Muscle of back (tissue), 13 donors: ENCODE measurements at places on chromosomes 12 and 14. TPM values are rescaled to one million over a fixed set of nuclear protein-coding genes. Genes with fewer than 3 reads are reported as not detected.

- DNase-seq, result no peak
Measured at GRCh38 chr12:117816-118345, 51.3 kb downstream of the IQSEC3 start.

DNA sequence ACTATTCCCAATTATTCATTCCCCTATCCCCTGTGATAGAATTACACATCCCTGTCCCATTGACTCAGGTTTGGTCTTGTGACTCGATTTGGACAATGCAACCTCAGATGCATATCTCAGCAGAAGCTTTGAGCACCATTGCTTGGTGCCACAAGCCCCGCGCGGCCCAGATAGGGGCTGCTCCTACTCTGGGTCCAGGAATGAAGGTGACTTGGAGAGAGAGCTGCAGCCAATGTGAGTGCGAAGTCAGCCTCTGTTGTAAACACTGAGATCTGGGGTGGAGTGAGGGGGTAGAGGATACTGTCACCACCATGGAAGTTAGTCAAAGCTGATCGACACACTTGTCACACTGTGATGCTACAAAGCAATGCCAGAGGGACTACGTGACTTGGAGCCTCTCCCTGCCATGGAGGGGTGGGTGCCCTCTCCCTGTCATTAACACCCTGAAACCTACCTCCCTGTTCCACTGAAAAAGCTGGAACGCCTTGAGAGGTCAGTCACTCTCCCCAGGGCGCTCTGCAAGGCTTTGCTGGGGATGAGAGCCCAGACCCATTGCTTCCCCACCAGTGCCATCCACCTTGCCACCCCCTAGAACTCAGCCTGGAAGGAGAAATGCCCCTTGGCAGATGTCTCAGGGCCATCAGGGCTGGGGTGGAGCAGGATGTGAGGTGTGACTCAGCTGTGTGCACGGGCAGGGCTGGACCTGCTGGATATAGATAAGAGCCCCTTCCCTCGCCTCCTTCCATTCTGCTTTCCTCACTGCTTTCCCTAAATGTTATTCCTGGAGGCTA is 6.6 kb upstream of the PLEK2 start:
- DNase-seq, result no peak

GRCh38 chr12:39805651-39806050 is 186.0 kb upstream of the ABCD2 start:
- DNase-seq, result no peak

GRCh38 chr12:293199-293598 is 30.6 kb upstream of the SLC6A13 start:
- DNase-seq, result no peak

GRCh38 chr14:67432050-67432564 is 20.1 kb upstream of the PLEK2 start:
- DNase-seq, result no peak

DNA sequence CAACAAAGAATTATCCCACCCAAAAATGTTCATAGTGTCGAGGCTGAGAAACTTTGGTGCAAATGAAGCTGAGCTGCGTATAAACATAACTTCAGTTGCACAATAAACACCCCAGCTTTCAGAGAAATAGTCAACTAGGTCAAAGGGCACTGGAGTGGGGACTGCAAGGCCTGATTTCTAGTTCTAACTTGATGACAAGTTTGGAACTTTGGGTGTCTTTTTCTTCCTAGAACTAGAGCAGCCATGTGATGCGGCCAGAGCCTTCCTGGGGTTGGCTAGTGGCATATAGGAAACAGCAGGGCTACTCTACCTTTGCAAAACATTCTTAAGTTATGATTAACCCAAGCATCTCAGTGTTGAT is 298.4 kb upstream of the AMIGO2 start:
- DNase-seq, result no peak

The PTGER2 gene
- polyA plus RNA-seq, result 1.9 TPM

The NANOG gene
- polyA plus RNA-seq, result 0.07 TPM

The SPRYD3 gene
- polyA plus RNA-seq, result 19.3 TPM

The SYNDIG1L gene
- not detected for polyA plus RNA-seq
